ENCODE measurements at places on chromosomes 4 and X.

DNA sequence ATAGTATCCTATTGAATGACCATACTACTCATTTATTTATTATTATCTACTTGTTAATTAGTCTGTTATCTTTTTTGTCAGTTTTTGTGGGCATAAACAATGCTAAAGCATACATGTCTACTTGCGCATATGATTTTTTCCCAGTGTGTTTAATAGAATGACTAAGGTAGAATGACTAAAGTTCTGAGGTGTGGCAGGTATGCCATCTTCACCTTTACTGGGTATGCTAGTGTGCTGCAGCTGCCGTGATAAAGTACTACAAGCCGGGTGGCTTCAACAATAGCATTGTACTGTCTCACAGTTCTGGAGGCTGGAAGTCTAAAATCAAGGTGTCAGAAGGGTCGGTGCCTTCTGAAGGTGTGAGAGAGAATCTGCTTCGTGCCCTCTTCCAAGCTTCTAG, 19.2 kb downstream of the CD38 start:
- DNase-seq: no peak

GRCh38 chr4:124282301-124282898, 430.1 kb downstream of the ANKRD50 start:
- DNase-seq: no peak

- DNase-seq: no peak
Measured at GRCh38 chr4:165971933-165972332, 98.9 kb downstream of the TLL1 start.

GRCh38 chrX:10166731-10167151, 10.0 kb downstream of the CLCN4 start:
- DNase-seq: no peak
